ENCODE measurements at places on chromosomes 11 and 22.

DNA sequence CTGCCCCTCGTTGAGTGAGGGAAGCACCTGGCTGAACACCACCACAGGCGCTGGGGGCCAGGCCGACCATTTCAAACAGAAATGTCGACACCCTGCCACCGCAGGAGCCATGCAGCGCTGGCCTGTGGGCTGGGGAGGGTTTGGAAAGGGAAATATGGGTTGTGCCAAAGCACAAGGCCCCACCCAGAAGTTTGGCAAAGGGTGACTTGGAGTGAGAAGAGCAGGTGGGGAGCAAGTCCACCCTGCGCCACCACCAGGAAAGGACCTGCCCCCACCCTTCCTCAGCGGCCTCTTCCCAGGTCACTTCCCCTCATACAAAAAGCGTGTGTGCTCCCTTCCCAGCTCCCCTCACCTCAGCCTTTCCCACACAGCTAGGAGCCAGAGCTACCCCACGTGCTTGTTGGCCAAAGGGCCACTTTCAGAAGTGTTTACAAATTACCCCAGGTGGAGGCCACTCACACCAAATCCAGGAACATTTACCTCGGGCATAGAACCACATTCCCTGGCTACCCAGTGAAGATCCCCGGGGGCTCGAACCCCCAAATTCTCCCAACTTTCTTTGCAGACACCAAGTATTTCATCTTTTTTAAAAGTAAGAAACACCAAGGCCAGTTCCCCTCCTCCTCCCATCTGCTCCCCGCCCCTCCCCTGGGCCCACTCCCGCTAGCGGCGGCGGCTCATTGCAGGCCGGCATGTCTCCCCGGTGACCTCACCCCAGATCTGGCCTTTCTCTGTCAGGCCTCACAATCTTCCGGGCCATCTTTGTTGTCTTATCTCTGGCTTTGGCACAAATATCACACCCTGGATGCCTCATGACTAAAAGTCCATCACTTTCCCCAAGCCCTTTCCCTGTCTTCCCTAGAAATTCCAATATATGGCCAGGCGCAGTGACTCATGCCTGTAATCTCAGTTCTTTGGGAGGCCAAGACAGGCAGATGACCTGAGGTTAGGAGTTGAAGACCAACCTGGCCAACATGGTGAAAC, 20.5 kb upstream of the SCGB1A1 start:
- no peak for DNase-seq

DNA sequence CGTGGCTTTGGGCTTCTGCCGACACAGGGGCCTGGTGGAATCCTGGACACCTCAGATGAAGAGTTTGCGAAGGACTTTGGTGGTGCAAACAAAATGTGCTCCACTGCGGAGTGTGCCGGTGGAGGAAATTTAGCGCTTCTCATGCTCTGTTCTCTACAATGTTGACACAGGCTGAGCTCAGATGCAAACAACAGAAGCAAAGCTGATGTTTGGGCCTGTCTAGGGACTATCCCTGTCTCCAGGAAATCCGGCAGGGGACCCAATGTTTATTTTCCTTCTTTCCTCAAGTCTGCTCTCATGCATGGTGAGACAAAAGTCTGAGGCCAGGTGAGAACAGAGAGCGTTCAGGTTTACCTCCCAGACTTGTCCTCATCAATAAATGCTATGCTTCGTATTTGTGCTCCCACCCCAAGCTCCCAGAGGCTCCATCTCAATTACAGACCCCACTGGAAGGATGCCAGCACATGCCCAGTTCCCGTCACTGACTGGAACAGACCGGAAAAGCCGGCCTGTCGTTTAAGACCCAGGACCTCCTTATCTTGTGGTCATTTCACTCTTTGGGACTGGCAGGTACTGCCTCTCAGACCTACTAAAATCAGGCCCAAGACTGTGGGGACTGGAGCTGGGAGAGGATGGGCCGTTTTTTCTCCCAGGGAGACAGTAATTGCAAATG, 105.7 kb upstream of the B3GAT1 start:
- no peak for DNase-seq

DNA sequence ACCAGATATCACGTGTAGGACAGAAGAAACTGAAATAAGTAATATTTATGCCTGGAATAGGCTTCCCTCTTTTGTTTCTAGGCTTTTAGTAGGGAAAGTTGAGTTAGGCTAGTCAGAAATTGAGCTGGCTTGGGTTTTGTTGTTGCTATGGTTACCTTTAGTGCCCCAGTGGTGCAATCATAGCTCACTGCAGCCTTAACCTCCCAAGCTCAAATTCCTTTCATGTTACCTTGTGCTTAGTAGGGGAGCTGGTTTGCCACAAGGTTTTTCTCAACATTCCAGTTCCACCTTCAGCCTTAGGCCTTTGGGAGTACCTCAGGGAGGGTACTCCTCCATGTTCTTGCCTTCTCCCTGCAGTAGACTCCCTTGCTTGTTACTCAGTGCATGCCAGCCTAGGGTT, 69.1 kb upstream of the SUSD2 start:
- no peak for DNase-seq

- DNase-seq, result no peak
Measured at GRCh38 chr22:36584666-36585065, 55.7 kb upstream of the EIF3D start.
